ENCODE measurements at places on chromosomes 3 and 15. TPM values are rescaled to one million over a fixed set of nuclear protein-coding genes. Genes with fewer than 3 reads are reported as not detected.

DNA sequence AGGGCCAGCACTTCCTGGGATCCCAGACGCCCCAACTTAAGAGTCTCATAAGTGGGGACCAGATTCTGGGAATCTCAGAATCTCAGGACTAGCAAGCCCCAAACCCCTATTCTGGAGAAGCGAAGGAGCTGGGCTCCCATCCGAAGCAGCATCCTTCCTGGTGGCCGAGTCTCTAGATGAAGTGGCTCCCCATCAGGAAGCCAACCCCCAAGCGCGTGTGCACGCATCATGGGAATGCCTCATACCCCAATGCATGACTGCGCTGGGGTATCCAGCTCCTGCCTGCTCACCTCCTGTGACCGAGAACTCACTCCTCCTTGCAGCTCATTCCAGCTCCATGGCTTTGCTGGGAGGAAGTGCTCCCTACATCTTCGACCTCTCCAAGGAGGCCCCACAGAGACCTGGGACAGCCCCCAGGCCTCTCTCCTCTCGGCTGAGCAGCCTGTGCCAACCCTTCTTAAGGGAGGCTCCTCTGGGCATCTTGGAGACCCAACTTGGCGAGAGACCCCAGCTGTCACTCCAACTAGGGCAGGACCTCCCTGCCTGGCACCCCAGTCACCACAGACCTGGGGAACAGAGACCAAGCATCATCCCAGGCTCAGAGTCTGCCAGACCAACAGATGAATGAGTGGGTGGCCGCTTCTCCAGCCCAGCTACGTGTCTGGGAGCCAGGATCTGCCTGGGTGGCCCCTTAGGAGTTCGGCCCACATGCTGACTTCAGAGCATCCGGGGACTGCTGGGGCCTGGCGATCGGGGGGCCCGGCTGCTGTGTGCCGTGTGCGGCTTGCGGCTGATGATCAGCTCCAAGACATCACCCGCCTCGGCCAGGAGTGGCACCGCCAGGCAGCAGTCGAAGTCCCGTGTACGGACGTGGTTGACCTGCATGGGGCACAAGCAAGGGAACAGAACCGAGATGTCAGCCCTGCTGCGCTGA lies 46.9 kb downstream of the GRIP2 start:
- DNase-seq, result peak; percentile 13

DNA sequence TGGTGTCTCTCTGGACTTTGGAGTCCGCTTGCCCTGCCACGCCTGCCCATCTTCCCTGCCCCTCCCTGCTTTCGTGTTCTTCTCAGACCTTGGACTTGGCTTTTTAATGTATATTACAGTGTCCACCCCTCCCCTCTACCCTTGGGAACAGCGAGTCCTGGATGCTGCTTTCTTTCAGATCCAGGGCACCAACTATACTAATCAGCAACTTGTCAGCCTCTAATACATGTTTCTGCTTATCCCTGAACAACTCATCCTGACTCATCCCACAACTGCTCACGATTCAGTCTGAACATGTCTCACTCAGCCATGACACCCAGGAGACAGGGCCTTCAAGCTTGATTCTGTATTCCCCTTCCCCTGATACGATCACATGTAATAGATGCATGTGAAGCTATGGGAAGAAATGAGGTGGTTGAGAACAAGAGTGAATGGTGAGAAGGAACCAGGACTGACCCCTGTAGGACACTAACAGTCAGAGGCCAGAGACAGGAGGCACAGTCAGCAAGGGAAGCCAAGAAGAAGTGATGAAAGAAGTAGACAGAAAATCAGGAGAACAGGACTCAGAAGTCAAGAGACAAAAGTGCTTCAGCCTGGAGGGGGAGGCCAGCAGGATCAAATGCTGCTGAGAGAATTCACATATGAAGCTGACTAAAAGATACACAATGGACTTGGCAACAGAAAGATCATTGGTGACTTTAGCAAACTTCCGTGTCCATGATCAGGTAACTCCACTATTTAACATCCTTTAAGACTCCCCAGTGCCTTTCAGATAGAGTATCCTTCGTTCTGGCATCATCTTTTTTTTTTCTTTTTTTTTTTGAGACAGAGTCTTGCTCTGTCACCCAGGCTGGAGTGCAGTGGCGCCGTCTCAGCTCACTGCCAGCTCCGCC lies 35.4 kb downstream of the BCL2L10 start:
- DNase-seq, result no peak

GRCh38 chr15:85414495-85414894 lies 34.1 kb downstream of the AKAP13 start:
- no peak for DNase-seq

DNA sequence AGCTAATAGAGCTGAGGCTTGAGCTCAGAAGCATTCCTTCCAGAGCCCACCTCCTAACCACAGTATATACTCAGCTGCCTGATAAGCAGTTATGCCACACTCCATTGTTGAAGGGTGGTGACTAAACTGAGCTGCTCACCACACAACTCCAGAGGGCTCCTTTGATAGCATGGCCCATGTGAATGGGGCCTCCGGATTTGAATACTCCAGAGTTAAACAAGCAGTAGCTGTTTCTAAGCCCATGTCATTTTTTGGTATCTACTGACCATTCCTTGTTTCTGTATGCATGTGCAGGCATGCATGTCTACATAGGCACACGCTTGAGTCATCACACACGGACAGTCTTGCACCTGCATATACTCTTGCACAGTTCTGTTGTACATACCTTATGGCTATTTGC lies 28.9 kb downstream of the IGSF10 start:
- no peak for DNase-seq

- DNase-seq, result no peak
These were observed 41.6 kb downstream of the ZBTB11 start for GRCh38 chr3:101635345-101635744.

The ADGRG7 gene
- total RNA-seq, result not detected

The ZBTB38 gene
- total RNA-seq, result 9.3 TPM

Measured in glutamatergic neuron (in vitro differentiated cells).